ENCODE measurements at places on chromosomes 16 and 17.

GRCh38 chr17:50188921-50189549 lies 12.4 kb downstream of the COL1A1 start:
- no peak for DNase-seq

DNA sequence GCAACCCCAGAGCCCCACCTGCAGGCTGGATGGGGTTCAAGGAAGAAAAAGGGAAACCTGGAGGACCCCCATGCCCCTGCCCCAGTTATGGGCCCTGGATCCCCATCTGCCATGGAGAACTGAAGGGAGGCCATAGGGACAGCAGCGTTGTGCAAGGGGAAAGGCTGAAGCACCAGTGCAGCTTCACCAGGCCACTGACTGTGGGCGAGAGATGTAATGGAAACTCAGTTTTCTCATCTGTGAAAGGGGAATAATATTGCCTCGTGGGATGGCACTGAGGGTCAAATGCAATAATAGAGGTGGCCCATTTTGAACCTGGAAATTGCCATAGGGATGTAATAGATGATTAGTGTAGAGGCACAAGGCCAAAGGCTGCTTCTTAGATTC lies 9.9 kb upstream of the TSPOAP1 start:
- DNase-seq: no peak

- no peak for DNase-seq
These were observed 47.6 kb downstream of the FZD2 start for GRCh38 chr17:44604768-44605485.

DNA sequence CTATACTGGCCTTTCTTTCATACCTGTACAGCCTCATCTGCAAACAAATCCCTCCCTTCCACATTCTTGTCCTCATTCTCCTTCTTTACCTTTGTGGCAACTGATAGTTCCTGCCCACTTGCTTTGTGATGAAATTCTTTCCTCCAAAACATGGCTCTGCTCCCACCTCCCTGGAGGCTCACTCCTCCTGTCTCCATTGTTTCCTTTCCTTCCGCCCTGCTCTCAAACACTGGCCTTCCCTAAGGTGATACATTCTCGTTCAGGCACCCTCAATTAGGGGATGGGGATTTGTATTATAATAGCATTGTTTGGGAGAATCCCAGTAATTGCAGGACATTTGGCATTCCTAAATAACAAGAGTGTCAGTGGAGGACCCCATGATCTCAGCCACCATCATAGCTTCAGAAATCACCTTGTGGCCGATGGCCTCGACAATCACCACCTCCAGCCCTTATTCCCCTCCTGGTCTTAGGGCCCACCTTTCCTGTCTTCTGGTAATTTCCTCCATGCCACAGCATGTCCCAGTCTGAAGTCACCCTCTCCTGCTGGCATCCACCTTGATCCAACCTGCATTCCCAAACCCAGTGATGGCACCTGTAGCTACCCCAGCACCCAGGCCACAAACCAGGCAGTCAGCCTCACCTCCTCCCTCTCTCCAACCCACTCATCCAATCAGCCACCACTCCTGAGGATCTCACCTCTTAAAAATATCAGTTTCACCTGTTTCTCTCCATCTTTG lies 7.9 kb downstream of the UNC119 start:
- no peak for DNase-seq

DNA sequence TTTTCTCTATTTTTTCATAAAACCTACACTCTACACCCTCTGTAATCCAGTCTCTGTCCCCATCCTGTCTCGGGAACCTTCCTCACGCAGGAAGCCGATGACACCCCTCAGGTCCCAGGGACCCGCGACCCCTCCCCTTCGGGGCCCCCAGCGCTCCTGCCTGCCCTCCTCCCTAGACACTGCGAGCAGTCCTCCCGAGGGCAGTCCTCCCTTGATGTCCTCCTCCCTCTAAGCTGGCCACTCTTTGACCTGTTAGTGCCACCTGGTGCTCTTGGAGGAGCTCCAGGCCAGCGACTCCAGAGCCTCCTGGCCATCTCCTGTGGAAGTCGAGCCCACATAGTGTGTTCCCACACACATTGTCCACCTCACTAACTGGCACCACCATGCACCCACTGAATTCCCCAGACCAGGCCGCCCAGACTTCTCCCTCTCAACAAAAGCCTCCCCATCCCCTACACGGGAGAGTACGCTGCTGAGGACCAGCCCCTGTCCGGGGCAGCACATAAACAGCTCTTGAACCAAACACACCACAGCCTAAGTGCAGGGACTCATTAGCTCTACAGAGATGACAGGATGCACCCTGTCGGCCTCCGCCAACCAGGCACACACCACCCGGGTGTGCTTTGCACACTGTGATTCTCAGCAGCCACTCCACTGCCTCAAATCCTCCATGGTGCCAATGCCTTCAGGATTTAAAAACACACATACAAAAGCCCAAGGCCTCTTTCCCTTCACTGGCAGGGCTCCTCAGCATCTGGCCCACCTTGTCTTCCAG lies 9.3 kb downstream of the OSBPL7 start:
- DNase-seq: no peak

DNA sequence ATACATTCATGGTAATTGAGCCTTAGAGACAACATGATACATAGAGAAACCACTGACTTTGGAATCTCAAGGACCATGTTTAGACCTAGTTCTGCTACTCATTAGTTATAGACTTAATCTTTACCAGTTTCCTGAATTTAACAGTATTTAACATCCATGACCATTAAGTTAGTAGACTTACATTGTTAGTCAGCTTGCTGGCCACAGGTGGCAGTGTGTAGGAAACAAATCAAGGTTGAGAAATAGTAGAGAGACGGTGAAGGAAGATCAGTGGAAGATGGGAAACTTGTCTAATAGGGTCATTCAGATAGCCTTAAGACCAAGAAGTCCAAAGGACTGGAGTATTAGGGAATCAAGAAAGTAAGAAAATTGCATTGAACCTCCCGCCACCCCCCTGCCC lies 31.0 kb downstream of the OMG start:
- no peak for DNase-seq

- DNase-seq: no peak
These were observed 39.7 kb downstream of the SRCIN1 start for GRCh38 chr17:38565853-38566665.

DNA sequence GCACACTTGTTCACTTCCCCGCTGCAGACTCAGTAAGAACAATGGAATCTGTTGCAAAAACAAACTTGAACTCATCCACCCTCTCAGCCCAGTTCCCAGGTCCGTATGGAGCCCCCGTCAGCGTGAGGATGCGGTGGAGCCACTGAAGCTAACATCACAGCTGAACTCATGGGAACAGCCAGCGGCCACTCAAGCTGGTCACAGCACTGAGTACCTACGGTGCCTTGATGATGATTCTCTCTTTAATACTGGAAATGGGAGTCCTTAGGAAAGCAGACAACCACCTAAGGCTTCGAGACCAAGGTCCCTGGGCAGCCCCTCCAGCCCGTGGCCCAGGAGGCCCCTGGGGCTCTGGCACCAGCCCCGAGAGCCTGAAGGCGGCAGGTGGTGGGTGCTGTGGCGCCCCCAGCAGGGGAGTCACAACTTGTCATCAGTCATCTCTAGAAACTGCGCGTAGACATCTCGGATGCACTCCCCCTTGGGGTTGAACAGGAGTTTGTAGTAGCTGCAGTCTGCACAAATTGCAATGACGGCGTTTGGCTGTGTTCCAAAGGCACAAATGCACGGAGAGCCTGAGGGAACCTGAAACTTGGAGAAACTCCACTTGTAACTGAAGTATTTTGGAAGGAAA lies 31.0 kb upstream of the RHOT1 start:
- no peak for DNase-seq

DNA sequence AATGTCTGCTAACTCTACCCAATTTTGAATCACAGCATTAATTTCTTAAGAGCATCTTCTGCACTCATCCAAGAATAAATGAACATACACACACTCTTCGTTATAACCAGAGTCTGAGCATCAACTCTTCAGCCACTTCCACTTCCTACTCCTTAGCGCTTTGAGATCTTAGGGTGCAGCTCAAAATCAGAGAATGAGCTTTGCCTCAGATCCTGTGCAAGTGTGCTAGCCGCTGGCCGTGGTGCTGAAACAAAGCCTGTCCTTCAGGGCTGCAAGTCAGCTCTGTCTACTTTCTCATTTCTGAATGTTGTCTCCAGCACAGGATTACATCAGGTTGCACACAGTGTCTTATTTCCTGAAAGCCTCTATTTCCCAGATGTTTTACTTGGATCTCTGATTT lies 165.4 kb downstream of the AIPL1 start:
- peak; percentile 34 for DNase-seq

- no peak for DNase-seq
These were observed 30.0 kb upstream of the MRTFB start for GRCh38 chr16:14041164-14041563.

DNA sequence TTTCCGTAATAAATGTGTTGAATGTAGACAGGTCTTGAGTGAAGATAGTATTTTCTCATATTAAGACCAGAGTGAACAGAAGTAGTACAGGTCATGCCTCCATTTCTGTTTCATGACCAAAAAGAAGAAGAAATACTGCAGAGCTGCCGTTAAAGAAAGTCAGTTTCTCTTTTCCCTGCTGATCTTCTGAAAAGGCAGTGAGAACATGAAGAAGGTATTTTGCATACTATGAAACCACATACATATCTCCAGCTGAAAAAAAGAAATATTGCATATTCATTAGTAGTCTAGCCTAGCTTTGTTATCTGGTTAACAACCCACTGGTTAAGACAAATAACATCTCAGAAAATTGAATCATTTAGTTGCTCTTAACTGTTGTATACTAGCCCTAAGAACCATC lies 138.4 kb downstream of the PHKB start:
- no peak for DNase-seq

GRCh38 chr17:9322326-9322725 lies 253.3 kb downstream of the STX8 start:
- DNase-seq: no peak

- no peak for DNase-seq
These were observed 2.0 kb downstream of the TMC5 start for GRCh38 chr16:19419698-19420075.

DNA sequence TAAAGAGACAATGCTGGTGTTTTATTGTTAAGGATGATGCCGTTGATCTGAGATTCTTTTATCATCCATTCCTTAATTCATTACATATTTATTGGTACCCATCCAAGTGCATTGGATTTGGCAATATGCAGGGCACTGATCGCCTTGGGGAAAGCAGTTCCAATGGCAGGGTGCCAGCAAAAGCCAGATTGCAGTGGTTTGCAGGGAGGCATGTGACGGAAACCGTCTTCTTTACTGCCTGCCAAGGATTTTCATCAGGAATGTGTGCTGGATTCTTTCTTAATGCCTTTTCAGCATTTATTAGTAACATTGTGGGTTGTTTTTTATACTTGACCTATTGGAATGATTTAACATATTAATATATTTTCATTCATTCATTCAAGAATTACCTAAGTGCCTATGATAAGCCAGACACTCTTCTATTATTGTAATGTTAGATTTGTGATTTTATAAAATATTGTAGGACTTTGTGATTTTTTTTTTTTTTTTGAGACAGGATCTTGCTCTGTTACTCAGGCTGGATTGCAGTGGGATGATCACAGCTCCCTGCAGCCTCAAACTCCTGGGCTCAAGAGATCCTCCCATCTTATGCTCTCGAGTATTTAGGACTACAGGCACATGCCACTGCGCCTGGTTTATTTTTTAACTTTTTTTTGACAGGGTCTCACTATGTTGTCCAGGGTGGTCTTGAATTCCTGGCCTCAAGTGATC lies 93.4 kb upstream of the TNRC6A start:
- peak; percentile 89 for DNase-seq

DNA sequence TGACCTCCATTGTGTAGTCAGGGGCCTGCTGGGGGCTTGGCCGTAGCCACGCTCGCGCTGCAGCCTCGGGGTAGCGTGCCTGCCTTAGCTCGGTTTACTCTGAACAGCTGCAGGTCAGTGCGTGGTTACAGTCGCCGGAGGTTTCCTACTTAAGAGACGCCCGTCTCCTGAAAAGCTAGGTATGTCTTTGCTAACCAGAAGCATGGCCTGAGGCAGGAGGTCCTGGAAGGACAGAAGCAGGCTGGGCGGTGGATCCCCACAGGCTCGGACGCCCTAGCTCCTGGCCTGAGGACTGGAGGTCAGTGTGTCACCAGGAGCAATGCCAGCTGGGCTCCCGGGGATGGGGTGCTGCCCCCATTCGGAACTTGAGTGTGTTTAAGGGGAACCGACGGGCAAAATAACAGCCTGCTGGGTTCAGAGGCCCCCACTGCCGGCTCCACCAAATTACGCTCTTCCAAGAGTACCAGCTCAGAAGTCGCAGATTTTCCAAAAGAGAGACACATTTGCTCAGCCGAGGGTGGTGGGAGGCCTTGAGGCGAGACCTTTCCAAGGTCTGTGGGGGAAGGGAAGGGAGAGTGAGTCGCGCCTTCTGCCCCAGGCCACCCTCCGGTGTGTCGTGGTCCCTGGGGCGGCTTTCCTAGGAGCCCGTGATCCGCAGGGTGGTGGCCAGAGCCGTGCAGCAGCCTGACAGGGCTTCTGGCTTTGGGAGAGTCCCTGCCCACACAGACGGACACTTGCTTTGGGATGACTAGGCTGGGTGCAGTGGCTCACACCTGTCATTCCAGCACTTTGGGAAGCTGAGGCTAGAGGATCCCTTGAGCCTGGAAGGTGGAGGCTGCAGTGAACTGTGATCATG lies 3.9 kb upstream of the GNG13 start:
- DNase-seq: no peak

DNA sequence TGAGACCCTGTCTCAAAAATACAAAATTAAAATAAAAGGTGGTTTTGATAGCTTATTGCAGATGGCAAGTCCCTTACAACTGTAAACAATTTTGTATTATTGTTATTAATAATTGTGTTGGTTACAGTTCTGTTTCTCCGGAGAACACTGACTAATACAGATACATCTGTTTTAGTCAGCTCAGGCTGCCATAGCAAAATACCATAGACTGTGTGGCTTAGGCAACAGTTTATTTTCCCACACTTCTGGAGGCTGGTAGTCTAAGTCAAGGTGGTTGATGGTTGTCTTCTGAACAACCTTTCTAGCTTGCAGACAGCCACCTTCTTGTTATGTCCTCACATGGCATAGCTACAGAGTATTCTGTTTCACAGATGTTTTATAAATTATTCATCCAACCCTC lies 14.2 kb upstream of the IL21R start:
- DNase-seq: no peak

DNA sequence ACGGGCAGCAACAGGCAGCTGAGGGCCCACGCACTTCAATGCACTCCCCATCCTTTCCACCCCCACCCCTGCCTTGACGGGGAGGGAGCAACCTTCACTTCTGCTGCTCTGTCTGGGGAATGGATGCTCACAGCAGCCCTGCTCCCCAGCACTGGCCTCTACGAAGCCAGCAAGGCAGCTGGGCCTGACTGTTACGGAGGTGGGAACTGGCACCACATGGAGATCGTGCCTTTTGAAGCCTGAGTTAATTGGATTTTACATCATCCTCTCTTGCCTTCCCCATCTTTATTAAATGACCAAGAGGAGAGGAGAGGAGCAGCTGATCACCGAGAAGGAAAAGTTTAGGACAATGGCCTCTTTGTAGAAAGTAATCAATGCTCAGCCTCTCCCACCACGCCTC lies 187.0 kb upstream of the RPL38 start:
- DNase-seq: no peak

DNA sequence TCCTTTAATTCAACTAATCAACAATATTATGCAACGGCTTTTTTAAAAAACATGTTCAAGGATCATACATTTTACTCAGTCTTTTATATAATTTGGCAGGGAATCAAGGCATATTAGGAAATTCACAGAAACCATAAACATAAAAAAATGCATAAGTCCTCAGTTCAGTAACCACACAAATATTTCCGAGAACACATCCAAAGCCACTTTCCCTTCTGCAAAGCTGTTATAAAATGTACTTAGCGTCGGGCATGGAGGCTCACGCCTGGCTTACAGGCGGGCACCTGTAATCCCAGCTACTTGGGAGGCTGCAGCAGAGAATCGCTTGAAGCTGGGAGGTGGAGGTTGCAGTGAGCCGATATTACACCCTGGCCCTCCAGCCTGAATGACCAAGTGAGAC lies 9.7 kb upstream of the ZC3H7A start:
- peak; percentile 62 for DNase-seq

All from GM03348 (cell line).